ENCODE measurements at places on chromosomes 4 and X.

GRCh38 chrX:134202561-134202960, 34.4 kb upstream of the CCDC160 start:
- no peak for DNase-seq

- no peak for DNase-seq
Observed at GRCh38 chr4:126136922-126137781, 822.4 kb downstream of the FAT4 start.

DNA sequence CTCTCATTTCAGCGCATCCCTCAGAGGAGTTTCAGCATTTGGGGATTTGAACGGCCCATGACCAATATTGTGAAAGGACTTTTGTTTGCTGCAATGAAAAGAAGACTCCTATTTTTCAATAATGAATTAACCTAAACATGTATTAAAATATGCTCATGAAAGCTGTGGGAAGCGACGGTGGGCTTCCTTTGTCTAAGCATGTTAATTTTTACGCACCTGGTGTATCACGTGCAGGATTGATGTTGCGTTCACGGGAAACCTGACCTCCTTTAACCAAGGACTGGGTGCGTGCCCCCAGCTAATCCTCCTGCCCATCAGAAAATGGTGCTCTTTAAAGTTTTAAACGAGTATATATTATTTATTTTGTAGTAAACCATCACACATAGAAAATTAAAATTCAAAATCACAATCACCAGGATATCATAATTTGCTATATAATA, 590 bp upstream of the CCDC110 start:
- DNase-seq, result no peak

DNA sequence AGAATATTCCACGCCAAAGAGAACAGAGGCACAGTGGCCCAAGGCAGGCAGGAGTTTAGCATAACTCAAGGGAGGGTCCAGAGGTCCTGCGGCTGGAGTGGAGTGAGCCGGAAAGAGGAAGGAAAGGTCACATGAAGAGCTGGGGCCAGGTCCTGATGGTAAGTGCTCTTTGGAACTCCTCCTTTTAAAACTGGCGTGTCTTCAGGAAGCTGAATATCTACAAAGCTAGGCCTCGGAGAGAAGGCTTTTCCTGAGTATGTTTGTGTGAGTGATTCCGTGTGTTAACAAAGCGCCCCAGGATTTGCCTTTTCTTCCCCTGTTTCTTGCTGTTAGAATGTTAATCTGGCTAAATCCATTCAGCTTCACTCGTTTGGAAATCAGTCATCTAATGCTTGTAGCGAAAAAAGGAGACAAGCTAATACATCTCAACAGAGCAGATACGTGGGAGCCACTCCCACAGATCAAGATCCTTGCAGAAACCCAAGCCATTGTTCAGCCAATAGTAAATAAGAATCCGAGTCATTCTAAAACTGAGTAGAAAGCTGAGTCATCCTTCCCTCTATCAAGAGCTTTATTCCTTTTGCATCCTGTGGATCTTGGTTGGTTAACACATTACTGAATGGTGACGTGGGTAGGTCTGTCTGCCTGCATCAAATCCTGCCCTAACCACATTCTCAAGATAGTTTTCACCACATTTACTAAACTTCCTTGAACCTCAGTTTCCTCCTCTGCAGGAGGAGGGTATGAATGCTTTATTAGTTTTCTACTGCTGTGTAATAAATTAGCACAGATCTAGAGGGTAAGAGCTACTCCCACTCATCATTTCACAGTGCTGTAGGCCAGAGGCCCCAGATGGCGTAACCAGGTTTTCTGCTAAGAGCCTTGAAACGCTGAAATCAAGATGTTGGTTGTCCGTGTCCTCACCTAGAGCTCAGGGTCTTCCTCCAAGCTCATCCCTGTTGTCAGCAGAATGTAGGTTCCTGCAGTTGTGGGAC, 43.2 kb upstream of the RBM47 start:
- DNase-seq, result peak; percentile 12

DNA sequence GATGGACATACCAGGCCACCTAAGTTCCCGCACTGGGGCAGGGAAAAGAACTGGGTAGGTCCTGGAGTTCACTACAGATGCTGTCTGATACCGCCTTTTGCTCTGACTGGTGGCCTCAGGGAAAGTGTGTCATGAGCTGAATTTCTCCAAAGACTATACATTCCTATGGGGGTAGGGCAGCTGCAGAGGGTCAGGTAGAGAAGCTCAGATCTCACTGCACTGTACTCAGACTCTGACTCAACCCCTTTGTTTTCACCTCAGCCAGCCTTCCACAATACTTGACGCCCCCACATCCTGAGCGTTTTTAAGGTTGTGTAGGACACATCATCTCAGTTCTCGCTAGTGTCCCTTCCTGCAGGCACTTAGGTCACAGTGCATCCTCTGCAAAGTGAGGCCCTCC, 7.8 kb downstream of the GATB start:
- no peak for DNase-seq

DNA sequence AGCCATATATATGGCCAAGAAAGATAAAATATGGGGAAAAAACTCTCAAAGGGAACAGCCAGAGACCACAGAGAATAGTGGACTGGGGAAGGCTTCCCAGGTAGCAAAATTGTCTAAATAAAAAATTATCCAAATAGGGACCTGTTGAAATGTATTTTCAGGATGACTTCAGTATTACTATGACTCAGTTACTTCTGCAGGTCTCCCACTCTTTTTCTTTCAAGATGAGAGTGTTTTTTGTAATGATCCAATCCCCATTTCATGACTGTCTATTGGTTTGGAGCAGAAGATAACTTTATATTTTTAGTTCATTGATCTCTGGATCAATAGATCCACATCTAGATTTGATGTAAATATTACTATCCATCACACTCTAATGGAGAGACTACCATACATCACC, 372.1 kb upstream of the EMCN start:
- no peak for DNase-seq

GRCh38 chrX:115058276-115058675, 40.9 kb upstream of the IL13RA2 start:
- no peak for DNase-seq

DNA sequence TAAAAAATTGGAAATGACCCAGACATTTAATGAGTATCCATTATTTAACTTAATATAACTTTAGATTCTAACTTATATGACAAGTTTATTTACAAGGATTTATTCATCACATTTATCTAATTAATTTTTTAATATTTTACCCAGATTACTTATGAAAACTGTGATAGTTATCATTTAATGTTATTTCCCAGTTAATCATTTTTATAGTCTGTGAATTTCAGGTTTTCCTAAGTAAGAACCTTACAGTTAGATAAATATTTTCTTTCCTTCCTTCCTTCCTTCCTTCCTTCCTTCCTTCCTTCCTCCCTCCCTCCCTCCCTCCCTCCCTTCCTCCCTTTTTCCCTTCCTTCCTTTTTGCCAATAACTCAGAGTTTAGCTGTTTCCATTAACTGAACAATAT, 14.8 kb upstream of the FHDC1 start:
- no peak for DNase-seq

- DNase-seq, result no peak
Observed at GRCh38 chr4:137293281-137293680, 239.0 kb downstream of the PCDH18 start.

DNA sequence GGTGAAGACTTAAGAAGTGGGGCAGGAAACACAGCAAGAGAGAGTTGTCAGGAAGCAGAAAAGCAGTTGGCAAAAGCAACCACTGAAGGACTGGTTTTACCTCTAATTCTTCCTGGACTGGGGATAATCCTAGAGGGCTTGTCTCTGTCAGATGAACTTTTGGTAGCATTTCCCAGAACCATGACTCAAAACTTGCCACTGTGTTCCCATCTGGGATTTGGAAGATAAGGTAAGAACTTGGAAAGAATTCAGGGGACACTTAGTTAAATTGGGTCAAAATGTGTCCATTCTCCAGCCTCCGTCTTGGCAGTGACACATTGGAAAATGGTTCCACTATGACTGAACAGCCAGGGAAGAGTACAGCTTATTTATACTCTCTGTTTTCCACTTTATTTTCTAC, 55.7 kb downstream of the CD38 start:
- no peak for DNase-seq

- no peak for DNase-seq
Observed at GRCh38 chrX:56798866-56799758, 70.1 kb downstream of the NBDY start.

DNA sequence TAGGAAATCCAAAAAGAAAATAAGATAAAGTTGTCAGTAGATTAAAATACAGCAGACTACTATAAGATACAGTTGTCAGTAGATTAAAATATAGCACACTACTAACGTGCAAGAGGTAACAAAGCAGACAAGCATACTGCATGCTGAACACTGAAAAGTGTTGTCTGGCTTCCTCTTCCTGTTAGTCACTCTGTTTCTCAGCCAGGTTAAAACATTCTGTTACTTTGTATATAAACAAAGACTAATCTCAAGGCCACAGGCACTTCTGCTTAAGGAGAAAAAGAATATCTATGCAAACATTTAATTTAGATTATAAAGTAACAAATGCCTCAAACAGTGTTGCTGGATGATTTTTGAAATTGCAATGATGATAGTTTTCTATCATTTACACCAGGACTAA, 41.0 kb upstream of the SCD5 start:
- DNase-seq, result no peak

GRCh38 chr4:87758270-87758669, 41.1 kb upstream of the IBSP start:
- no peak for DNase-seq

GRCh38 chrX:1899841-1900240, 285.0 kb downstream of the ASMT start:
- no peak for DNase-seq

DNA sequence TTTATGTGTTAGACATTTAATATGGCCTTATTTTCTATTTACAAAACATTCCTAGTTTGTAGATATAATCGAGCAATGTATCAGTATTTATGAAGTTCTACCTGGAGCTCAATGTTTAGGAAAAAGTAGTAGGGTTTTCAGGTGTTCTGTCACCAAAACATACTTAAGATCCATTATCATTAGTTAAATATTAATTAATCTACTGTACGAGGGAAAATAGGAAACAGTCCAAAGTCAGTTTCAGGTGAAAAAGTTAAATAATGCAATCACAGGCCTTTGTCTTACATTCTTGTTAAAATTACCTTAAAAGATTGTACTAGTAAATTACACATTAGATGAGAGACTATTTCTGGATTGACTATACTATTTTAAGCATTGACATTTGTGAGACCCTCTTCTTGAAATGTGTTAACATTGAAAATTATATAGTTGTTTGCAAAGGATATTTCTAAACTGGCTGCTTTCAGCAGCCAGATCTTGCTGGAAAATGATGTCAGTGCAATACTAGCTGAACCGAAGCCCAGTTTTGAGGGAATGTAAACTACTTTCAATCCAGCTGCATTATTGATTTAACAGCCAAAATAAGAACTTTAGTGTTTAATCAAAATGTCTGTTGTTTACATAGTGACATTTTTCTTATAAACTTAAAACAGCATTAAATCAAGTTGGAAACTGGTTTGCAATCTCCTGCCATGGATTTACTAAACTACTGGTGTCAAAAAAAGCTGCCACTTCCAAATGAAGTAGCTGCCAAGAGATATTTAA, 19.3 kb downstream of the GUCY1B1 start:
- DNase-seq, result no peak

DNA sequence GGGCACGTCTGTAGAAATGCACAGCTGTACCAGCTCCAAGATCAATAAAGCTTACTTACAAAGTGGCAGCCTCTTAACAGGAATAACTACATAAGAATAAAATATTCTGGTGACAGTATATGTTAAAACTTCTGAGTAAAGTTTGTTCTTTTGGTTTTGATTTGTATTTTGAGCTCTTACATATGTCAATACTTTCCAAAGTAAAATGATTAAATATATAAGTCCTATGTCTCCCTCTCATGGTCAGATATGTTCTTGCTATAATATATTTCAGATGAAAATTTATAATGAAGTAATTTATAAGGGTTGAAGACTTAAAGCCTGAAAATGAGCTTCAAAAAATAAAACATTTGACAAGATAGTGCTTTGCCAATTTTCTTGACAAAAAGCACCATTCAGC, 254.4 kb downstream of the NPFFR2 start:
- DNase-seq, result no peak

Data from stimulated activated CD4-positive, alpha-beta T cell treated with anti-CD3 and anti-CD28 coated beads, Interleukin-12 subunit alpha, Interleukin-12 subunit beta, amount 100 ng/mL, for 24 hours (primary cell).